T-helper 2 cell (primary cell): ENCODE measurements at places on chromosomes 2 and 18.

- DNase-seq, result no peak
Observed at GRCh38 chr2:100188326-100188725, 45.9 kb upstream of the AFF3 start.

- peak; percentile 89 for DNase-seq
Observed at GRCh38 chr2:106085181-106085940, 108.7 kb downstream of the UXS1 start.

DNA sequence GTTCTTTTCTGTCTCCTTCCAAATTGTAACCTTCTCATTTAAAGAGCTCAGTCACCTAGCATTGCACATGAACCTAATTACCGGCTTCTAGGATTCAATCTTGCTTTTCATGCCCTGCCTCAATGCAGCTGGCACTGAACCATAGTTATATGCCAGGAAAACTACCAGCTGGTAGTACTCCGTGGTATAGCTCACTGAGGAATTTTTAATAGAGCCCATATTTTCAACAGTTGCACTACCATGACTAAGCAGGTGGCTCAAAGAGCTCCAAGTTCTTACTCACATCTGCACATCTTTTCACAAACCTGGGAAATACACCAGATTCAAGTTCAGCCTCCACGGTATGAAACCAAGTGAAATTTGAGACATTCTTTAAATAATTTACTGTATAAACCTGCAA is 363.5 kb downstream of the GRB14 start:
- DNase-seq, result no peak

DNA sequence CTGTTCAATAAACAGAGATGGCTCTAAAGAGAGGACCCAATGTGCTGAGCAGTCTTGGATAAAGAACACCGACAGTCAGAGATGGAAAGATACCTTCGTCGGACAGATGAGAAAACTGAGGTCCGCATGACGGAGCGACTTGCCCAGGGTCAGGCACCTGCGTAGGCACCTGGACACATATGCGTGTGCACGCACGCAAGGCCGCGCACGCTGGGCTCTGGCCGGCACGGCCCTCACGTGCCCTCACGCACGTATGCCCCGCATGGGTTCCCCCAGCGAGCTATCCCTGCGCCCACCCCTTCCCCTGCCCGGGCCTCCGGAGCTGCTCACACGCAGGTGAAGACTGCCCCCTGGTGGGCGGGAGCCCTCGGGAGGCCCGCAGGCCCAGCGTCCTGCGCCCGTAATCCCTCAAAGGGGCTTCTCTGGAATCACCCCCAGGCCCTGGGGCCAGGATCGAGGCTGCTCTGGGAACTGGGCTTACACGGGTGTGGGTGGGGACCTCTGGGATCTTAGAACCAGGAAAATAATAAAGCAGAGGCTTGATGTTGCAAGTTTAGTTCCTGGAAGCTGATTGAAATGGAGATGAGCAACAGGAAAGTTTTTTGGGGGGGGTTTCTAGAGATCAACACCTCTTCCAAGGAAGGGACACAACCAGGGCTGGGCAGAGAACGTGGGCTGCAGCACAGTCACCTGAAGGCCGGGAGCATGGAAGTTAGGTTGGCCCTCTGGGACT is 246.3 kb downstream of the TNS1 start:
- peak; percentile 42 for DNase-seq

DNA sequence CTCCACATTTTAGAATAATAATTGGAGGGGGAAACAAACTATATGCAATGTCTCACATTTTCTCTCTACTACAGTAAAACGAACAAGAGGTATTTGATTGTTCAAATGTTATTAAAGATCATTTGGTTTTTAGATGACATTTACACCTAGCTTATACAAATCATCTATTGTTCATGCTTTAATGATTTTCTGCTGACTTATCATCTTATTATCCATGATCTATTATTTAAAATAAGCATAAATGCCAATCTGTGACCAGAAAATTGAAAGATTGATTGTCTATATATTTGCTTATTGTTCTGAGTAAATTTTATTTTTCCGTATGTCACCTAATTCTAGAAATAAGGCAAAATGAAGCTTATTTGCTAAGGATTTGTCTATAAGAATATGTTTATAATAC is 537.2 kb downstream of the KCNJ3 start:
- no peak for DNase-seq

DNA sequence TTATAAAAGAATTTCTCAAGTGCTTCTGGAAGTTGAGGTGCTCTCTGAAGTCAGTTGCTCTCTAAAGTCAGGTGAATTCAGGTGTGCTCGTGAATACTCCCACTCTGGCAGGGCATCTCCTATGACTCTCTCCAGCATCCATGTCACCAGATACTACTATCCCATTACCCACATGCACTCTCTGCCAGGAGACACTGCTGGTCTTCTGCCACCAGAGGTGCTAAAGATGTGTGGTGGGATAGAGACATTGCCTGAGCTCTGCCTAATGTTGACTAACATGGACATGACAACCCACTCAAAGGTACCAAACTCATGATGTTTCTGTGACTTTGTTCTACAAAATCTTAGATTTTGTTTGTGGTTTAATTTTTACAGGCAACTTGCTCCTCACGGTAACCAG is 106.4 kb upstream of the HNRNPA3 start:
- DNase-seq, result no peak

DNA sequence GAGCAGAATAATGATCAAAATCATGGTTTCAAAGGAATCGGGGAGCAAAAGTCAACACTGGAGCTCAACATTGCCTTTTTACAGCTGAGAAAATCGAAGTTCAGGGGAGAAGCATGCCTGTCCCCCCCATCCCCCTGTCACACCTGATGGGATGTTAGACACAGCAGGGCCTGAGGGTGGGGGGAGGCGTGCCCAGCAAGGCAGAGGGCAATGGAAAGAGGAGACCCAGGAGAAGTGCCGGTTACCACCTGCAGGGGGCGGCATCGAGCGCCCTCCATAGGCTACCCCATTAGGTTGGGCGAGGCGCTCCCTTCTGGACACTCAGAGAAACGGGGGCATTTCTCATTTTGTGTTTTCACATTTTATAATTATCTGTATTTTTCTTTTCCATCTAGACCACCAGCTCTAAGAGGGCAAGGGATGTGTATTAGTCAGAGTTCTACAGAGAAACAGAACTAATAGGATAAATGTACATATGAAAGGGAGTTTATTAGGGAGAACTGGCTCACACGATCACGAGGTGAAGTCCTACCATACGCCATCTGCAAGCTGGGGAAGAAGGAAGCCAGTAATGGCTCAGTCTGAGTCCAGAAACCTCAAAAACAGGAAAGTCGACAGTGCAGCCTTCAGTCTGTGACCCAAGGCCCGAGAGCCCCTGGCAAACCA is 271.3 kb downstream of the LRATD1 start:
- peak; percentile 23 for DNase-seq

DNA sequence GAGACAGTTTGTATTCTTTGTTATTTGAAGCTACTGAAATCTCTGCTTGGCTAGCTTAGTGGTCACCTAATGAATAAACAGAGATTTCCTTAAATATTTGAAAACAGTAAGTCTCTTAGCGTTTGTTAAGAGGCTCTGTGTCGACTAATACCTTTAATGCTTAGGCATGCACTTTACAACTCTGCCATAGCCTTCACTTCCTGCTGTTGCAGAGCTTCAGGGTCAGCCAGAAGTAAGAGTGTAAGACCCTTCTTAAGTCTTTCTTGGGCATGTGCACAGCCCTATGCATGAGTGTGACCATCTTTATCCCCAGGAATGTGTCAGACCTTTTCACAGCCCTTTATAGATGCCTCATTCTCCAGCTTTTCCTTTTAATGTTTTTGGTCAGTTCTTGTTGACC is 195.3 kb upstream of the ALPP start:
- no peak for DNase-seq

GRCh38 chr18:72834731-72835130 is 33.1 kb downstream of the NETO1 start:
- DNase-seq, result no peak

GRCh38 chr2:134952608-134953007 is 34.0 kb downstream of the CCNT2 start:
- no peak for DNase-seq

DNA sequence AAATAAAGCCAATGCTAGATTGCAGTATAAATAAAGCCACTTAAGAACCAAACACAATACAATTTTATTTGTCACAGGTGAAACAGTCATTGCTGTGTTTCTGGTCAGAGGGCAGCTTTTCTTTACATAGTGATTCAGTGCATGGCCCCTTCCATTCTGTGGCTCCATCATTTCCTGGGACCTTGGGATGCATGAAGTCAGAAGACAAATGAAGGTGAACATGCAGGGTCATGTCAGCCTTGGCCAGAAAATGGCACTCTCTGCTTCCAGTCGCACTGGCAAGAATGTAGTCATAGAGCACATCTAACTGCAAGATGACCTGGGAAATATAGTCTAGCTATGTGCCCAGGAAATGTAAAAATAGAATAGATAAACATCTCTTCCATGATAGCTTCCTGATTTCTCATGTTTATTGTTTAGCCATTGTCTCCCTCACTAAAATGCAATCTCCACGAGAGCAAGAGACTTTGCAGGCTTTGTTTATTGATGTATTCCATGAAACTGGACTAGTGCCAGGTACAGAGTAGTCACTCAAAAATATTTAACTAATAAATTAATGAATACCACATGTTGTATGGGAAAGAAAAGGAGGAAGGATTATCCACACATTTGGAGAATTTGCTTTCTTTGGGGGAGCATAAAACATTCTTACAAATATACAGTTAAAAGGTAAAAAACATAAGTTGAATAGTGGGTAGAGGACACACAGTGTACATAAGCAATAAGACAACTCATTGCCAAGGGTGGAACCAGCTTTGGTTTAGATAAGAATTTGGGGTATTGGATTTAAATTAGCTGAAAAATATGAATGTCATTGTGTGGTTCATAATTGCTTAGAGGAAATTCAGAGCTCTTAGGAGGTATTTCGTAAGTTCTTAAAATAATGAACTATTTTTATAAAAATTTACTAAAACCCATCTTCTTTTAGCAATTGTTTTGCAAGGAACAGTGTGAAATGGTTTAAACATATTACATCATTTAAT is 343.8 kb downstream of the PID1 start:
- no peak for DNase-seq

- DNase-seq, result no peak
Observed at GRCh38 chr18:77635451-77635850, 385.8 kb downstream of the GALR1 start.

- no peak for DNase-seq
Observed at GRCh38 chr2:50448556-50448955, 583.4 kb downstream of the NRXN1 start.

DNA sequence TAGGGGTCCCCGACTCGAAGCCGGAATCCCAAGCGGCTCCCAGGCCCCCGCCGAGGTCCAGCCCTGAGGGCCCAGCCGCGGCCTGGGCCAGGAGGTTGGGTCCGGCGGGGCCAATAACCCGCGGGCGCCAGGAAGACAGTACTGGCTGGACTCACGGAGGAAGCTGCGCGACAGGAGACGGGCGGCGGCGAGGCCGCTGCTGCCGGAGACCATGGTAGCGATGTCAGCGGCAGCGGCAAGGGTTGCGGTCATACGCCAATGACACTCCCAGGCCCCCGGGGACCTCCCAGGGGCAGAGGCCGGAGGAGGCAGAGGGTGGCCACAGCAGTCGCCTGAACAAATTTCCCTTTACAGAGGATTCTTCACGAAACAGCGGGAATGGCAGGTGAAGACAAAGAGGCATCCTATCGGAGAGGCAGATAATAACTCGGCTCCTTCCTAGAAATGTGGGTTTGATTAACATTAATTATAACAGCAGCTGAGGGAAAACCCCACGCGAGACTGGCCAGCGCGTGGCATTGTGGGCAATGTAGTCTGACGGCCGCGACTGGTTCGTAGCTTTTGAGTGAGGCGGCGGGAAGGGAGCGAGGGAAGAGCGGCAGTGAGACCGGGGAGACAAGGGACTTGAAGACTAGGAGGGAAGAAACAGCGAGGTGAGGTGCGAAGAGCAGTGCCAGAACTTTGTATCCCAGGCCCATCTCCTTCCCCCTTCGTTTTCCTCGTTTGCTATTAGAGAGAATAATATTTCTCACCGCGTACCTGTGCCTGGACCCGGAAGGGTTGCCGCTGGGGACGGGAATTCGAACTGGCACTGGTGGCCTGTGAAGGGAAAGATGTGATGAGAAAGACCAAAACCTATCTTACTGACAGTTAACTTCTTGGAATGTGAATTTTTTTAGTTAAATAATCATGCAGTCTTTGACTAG is at the start of gene SUCLG1:
SUCLG1 (minus strand) TSS at position 263 of the 926 bp plus-strand sequence; CDS start at position 252, 11 bp downstream.
- DNase-seq, result peak; percentile 75

GRCh38 chr2:159900343-159900742 is 102.3 kb upstream of the CD302 start:
- DNase-seq, result no peak

GRCh38 chr18:75248426-75249174 is 38.0 kb downstream of the TSHZ1 start:
- DNase-seq, result no peak

- no peak for DNase-seq
Observed at GRCh38 chr2:168029071-168029470, 218.3 kb downstream of the STK39 start.

- no peak for DNase-seq
Observed at GRCh38 chr2:183665425-183665824, 541.2 kb downstream of the NUP35 start.

DNA sequence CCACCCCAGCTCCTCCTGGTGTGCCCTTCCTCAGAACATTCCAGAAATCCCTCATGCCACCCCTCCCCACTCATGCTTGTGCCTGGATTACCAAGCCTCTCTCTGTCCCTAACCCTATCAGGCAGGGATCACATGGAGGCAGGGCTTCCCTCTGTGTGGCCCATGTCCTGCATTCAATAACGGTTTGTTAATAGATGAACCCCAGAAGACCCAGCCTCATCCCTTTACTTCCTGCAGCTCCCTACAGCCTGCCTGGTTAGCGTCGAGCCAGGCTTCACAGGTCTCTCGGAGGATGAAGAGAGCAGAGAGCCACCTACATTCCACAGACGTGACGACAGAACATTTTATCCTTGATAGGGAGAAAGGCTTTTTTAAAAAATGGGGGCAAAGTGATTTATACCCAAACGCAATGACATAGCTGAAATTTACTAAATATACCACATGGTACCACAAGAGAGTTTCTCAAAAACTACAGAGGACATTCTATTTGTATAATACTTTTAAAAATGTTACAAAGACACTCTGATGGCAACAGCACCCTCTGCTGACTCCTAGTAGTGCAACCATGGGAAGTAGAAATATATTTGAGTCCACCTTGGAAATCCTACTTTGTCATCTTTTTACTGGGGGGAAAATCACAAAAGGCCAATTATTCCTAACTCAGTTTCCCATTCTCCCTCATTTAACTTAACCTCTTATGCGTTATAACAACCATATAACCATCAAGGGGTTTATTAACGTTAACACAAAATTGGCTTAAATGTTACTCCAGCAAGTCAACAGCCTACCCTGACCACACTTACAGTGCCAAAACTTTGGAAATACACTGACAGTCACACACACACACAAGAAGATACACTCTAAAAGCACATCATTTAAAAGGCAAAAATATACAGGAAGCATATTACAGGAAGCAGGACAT is 30.7 kb downstream of the FBXO15 start:
- DNase-seq, result no peak

- DNase-seq, result no peak
Observed at GRCh38 chr18:9055185-9055584, 47.3 kb upstream of the NDUFV2 start.

- no peak for DNase-seq
Observed at GRCh38 chr2:199470672-199471442, 13.1 kb upstream of the SATB2 start.
